ENCODE measurements at places on chromosomes 4 and X. TPM values are rescaled to one million over a fixed set of nuclear protein-coding genes. Genes with fewer than 3 reads are reported as not detected.

KIAA1210 gene
- total RNA-seq: not detected

PLAC1 gene
- not detected for total RNA-seq

TCEAL7 gene
- total RNA-seq: 11.7 TPM

SCD5 gene
- 5.5 TPM for total RNA-seq

EDNRA gene
- total RNA-seq: 0.77 TPM

WAS gene
- 0.15 TPM for total RNA-seq

THAP9 gene
- 6.9 TPM for total RNA-seq

PRDM8 gene
- 0.36 TPM for total RNA-seq

MAOA gene
- total RNA-seq: 5.5 TPM

CTAG1B gene
- not detected for total RNA-seq

PCDH7 gene
- total RNA-seq: 16.3 TPM

NKAP gene
- 4.4 TPM for total RNA-seq

HMGN5 gene
- total RNA-seq: 1.4 TPM

PPP1R2C gene
- total RNA-seq: not detected

STOX2 gene
- 7.3 TPM for total RNA-seq

KLB gene
- total RNA-seq: not detected

DCLK2 gene
- total RNA-seq: 6.2 TPM

TEX13A gene
- total RNA-seq: not detected

NLRP2B gene
- total RNA-seq: not detected

KIT gene
- 42.2 TPM for total RNA-seq

BGN gene
- total RNA-seq: not detected

CCDC120 gene
- total RNA-seq: 0.69 TPM

DIAPH2 gene
- total RNA-seq: 57.8 TPM

All from melanocyte of skin (primary cell).